Foreskin keratinocyte (primary cell): ENCODE measurements at places on chromosomes 7 and 10.
A peak's percentile ranks its signal among the peaks of the same experiment; 100 is the strongest.

DNA sequence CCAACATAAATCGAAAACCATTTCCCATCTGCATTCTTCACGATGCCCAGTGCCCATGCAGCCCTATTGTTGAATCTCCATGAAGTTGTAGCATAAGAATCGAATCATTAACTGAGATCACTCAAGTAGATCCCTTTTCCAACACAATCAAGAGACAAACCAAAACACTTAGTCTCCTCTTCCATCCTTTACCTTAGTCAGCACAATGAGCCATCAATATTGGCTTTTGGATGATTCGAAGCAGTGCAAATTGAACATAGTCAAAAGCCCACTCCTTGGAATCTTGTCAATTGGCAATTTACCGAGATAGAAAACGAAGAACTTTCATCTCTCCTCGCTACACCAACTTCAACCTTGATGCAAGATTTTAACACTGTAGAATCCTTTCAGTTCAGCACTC is 66.5 kb upstream of the ADRB1 start:
- no peak for DNase-seq

DNA sequence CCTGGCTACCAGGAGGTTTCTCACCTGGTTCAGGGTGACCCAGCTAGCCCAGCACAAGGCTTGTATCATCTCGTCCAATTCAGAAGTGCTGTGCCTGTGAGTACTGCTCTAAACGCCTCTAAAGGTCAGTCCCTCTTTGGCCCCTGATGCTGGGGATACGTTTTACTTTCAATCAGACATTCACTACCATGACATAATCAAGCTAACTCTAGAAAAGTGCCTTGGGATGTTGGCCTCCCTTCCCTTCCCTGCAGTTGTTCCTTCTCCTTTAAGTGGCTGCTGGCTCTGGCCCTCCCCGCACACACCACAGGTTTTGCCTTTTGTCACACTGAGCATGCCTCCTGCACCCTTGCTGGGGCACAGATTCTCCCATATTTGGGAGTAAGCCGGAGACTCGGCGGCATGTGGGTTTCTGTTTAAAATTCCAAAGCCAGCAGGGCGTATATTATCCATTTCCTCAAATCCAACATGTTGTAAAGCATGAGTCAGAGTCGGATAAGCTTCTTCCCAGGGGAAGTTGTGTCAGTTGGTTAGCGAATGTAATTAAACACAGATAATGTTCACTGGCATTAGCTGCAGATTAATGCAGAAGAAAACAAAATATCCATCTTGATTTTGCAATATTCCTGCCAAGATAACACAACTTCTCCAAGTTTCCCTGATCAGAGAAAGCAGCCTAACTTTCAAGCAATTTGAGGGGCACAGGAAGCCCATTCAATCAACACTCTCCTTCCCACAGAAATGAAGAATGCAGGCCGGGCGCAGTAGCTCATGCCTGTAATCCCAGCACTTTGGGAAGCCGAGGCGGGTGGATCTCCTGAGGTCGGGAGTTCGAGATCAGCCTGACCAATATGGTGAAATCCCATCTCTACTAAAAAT is 31.8 kb upstream of the VCL start:
- peak; percentile 96 for DNase-seq

- DNase-seq, result peak; percentile 92
Measured at GRCh38 chr7:29349362-29349761, 154.8 kb downstream of the CHN2 start.

GRCh38 chr7:2934211-2934731 is 90.2 kb upstream of the GNA12 start:
- DNase-seq, result peak; percentile 85

- no peak for DNase-seq
Measured at GRCh38 chr7:120043250-120043649, 229.7 kb upstream of the KCND2 start.

DNA sequence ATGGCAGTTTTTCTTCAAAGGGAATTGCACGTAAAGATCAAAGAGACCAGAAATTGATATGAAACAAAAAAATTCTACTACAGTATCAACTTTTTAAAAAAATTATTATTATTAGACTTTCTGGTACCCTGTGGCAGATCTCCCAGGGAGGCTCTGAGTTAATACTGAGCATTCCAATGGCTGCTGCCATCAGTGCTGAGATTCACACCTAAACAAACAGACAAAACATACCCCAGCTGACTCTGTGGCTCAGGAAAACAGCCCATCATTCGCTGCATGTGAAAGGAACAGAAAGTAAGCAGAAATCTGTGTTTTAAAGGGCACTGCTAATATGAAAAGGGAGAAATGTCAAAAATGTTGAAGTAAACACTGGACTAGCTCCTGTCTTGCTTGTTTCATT is 118.4 kb downstream of the GRM3 start:
- DNase-seq, result no peak

DNA sequence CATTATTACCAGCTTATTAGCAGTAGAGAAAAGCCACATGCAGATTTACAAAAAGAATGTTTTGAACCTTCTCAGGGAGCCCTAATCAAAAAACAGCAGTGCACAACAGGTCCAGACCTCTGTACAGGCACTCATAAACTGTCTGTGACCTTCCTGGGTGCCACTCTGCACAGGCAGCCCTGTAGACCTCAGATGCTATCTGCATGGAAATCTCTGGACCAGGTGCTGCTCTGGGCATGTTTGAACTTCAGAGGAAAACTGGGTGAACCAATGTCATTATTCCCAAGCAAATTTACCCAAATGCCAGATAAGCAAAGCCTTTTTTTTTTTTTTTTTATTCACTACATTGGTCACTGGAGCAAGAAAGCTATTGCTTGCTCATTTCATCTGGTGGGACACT is 104.2 kb downstream of the NPY start:
- no peak for DNase-seq

- DNase-seq, result no peak
Measured at GRCh38 chr7:39659356-39660013, 36.1 kb downstream of the RALA start.

GRCh38 chr10:77716458-77717317 is 79.1 kb upstream of the KCNMA1 start:
- DNase-seq, result no peak
